Activated T-helper 2 cell treated with anti-CD3 and anti-CD28 coated beads, Interferon-gamma antibody, Interleukin-2, Interleukin-4, amounts not matched to agents 10 μg/mL and 5 μg/mL and 100 μg/mL, durations not matched to agents 14 hours and 24 hours and 36 hours (primary cell): ENCODE measurements at places on chromosomes 1 and 21. TPM values are rescaled to one million over a fixed set of nuclear protein-coding genes. Genes with fewer than 3 reads are reported as not detected.

The SH2D2A gene
- 453 and 474 TPM in 2 replicates for total RNA-seq

- DNase-seq, result no peak
Observed at GRCh38 chr1:174569240-174569639, 121.5 kb downstream of the GPR52 start.

DNA sequence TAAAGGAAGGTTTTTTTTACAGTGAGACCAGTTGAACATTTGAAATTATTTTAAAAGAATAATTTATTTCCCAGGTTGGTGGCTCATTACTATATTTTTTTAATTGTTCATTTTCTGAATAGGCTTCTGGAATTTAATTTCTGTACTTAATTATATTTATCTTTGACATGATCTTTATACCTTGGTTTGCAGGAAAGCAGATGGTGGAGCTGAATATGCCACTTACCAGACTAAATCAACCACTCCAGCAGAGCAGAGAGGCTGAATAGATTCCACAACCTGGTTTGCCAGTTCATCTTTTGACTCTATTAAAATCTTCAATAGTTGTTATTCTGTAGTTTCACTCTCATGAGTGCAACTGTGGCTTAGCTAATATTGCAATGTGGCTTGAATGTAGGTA lies 41.5 kb downstream of the CD46 start:
- DNase-seq, result no peak

DNA sequence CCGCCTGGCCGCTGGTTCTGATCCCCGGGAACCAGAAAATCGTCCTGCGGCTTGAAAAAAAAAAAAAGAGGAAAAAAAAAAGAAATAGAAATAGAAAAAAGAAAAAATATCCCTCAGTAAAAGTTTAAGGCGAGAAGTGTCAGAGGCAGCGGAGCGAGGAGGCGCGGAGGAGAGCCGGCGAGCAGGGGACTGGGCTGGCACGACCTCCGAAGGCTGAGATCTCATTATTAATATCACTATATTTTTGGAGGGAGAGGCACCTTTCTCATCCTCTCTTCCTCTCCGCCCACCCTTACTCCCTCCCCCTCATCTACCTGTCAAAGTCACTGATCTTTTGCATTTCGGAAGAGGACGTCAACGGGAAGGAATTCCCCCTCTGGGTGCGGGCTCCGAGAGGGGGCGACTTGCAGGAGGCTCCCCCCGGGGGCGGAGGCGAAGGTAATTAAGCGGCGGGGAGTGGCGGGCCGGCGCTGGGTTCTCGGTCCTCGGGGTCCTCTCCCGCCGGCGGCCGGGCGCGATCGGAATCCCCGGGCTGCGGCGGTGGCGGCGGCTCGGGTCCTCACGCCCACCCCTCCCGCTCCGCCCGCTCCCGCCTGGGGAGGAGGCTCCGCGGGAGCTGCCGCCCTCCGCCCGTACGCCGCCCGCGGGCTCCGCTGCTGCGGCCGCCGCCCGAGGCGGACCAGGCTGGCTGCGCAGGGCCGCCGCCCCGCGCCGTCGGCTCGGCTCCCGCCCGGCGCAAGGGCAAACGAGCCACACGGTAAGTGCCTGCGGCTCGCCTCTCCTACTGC lies at the start of gene NTNG1:
Gene NTNG1, plus strand, starts transcription at position 337 of the 788 bp plus-strand sequence.
- DNase-seq, result no peak

DNA sequence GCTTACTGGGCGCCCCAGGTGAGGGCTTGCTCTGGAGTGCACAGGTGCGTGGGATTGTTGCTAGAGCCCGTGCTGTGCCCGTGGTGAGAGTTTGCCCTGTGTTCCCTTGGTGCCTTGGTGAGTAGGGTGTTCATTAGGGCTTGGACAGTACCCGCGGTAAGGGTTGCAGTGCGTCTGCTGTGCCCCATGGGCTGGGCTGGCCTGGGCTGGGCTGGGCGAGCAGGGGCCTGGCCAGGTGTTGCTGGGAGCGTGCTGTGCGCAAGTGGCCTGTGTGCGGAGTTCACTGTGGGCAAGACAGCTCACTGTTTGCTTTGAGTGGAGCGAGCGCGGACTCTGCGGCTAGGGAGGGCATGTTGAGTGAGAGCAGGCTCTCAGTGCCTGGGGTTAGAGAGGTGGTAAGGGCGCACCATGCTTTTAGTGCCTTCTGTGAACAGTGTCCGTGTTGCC lies 725 bp downstream of the CR1L start:
- DNase-seq, result no peak
